Cardiac septum (tissue), 1 donor: ENCODE measurements at places on chromosomes 12 and 14. TPM values are rescaled to one million over a fixed set of nuclear protein-coding genes. Genes with fewer than 3 reads are reported as not detected.

GRCh38 chr14:29601616-29602015 lies 326.0 kb downstream of the PRKD1 start:
- DNase-seq, result no peak

The CIROP gene
- total RNA-seq, result not detected

The KRT3 gene
- total RNA-seq, result not detected

GRCh38 chr14:100410056-100410565 lies 87.0 kb downstream of the SLC25A47 start:
- no peak for DNase-seq

DNA sequence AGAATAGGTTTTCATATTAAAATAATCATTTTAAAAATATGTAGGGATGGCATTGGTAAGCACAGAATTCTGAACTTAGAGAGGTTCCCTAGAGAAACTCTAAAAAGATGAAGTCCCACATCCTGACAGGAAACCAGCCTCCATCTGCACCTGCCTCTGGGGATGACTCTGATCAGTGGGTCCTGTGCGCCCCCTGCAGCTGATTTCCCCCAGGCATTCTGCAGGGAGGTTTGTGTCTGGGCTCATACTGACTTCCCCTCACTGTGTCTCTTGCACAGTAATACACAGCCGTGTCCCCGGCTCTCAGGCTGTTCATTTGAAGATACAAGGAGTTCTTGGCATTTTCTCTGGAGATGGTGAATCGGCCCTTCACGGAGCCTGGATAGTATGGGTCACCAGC lies 602.9 kb downstream of the TMEM121 start:
- no peak for DNase-seq

DNA sequence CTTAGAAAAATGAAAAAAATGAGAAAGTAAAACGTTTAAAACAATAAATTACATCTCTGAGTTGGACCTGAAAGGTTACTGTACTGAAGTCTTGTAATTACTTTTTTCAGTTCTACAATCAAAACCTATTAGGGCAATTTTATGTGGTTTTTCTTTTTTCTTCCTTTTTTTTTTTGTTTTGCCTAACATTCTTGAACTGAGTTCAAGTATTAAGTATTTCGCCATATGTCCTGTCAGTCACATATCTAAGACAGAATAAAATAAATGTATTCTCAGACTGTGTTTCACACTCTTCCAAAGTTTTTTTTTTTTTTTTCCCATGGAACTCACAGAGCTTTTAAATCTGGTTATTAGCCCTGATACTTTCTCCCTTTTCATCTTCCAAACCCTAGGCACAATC lies 172.0 kb downstream of the BCAT1 start:
- DNase-seq, result no peak

- DNase-seq, result no peak
Measured at GRCh38 chr14:94543449-94544124, 17.7 kb upstream of the SERPINA4 start.

DNA sequence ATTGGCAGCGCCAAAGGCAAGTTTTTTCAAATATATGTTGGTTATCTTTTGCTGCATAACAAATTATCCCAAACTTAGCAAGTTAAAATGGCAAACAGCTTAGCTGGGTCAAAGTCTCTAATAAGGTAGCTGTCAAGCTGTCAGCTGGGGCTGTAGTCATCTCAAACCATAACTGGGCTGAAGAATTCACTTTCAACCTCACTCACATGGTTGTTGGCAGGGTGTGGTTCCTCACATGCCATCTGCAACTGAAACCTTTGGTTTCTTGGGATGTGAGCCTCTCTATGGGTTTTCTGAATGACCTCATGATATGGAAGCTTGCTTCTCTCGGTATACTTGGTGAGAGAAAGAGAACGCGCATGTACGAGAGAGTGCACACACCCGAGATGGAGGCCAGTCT lies 125.4 kb downstream of the LRIG3 start:
- no peak for DNase-seq

DNA sequence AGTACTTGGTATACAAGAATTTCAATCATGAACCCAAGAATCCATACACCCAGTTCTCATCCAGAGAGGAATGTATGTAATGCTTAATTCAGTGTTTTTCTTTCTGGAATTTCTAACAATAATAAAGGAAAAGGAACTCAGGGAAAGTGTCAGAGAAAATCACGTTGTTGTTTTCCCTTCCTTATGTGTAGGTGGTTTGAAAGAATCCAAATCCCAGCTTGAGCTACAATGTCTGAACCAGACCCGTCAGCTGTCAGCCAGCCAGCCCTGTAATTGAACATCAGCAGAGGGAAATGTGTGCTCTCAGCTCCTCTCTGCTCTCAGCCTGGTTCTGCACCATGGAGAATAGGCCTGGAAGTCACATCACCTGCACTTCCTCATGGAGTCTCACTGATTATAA lies 126.5 kb downstream of the TMEM30B start:
- no peak for DNase-seq

DNA sequence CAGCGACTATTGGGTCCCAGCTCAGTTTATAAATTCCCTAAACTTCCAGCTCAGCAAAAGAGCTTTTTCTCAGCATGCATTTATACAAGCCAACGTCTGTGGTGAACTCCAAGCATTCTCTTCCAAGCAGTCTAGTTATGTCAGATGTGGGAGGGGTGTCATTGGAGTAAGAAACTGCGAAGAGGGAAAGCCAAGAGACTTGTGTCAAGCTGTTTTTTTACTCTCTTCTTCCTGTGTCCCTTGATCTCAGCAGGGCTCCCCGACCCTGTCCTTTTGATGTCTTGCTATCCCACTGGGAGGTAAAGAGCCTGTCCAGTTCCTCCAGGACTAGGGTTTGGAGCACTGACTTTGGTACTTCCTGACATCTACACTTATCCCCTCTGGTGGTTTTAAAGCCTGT lies 69.0 kb downstream of the PPM1H start:
- no peak for DNase-seq
